ENCODE measurements at places on chromosomes 4 and X.
A peak's percentile ranks its signal among the peaks of the same experiment; 100 is the strongest.

- peak; percentile 72 for DNase-seq
Measured at GRCh38 chr4:108359130-108359985, 190.6 kb upstream of the LEF1 start.

- no peak for DNase-seq
Measured at GRCh38 chr4:93334003-93334402, 494.6 kb upstream of the ATOH1 start.

DNA sequence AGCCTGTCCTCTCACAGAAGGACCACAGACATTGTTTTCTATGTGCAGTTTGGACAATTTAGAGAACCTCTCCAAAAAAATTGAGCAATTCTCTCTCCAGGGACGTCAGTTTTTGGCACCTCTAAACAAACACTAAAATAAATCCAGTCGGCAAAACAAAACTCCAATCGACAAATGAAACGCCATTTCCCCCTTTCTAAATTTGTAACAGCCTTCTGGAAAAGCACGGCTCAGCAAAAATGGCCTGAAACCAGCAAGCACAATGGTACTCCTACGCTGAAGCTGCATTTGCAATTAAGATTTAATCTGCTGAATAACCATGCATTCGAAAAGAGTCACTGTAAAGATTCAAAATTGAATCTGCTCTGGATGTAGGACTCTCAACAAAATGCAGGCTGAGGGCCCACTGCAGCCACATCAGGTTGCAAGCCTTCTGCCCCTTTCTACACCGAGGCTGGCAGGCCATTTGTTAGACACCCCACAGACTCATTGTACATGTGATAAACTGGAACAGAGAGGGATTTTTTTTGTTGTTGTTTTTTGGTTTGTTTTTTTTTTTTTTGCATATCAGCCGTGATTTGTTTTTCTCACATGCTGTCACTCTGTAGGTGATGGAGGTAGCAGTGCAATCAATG, 79.9 kb upstream of the MAP3K15 start:
- no peak for DNase-seq

GRCh38 chrX:121109986-121110385, 62.6 kb downstream of the GLUD2 start:
- DNase-seq, result no peak

- peak; percentile 1 for DNase-seq
Measured at GRCh38 chrX:125436855-125437254, 117.2 kb downstream of the TEX13C start.

DNA sequence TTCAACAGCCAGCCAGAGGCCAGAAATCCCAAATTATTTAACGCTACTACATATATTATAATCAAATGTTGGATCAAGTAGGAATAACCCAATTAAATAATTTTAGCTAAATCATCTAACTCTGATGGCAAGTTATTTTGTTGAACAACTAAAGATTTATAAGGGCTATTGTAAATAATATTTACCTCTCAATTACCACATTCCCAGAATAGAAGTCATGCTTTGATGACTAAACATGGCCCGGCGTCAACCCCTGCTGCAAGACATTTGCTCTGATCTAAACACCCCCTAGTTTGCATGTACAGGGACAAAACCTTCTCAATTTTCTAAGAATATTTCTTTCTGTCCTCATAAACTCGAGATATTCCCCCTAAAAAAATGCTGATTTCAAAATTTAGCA, 14.2 kb downstream of the VEGFC start:
- DNase-seq, result no peak

- no peak for DNase-seq
Measured at GRCh38 chr4:27084685-27085361, 224.2 kb downstream of the STIM2 start.

DNA sequence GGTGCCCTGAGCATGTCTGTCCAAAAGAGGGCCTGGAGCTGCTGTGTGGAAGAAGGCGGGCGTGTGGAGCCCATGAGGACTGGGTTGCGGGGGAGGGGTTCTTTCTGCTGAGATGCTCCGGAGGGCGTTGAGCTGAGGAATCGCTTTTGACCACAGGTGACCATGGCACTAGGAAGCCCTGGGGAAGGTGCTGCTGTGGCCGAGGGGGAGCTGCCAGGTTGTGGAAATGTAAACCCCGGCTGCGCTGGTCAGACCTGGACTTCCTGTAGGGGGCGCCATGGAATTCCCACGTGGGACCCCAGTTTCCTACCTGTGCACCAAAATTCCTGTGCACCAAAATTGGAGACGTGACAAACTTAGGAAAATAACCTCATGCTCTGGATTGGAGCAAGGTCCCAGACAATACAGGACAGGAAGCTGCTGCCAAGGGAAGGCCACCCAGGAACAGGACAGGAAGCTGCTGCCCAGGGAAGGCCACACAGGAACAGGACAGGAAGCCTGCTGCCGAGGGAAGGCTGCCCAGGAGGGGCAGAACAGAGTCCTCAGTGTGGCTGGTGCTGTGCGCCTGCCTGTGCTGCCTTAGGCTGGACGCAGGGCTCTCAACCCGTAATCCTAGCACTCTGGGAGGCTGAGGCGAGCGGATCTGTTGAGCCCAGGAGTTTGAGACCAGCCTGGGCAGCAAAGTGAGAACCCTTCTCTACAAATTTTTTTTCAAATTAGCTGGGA, 28.4 kb upstream of the UVSSA start:
- no peak for DNase-seq

GRCh38 chrX:24271262-24271661, 42.6 kb downstream of the SUPT20HL2 start:
- no peak for DNase-seq

GRCh38 chr4:150828159-150828558, 186.9 kb downstream of the LRBA start:
- peak; percentile 58 for DNase-seq

GRCh38 chr4:84503495-84504437, 4.7 kb upstream of the NKX6-1 start:
- DNase-seq, result peak; percentile 36

DNA sequence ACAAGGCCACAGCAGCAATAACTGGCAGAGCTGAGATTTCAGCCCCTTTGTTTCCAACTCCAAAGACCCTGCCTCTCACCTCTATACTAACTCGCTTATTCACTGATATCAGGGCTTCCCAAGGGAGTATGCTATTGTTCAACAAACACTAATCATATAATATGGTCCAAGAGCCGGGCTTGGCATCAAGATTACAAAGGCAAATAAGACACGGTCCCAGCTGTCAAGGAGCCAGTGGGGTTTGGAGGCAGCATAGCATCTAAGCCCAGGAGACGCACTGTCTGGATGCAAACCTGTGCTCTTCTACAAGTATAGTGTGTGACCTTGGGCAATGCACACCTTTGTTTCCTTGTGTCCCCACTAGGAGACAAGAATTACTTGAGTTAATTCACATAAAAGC, 28.7 kb downstream of the PAPSS1 start:
- no peak for DNase-seq

DNA sequence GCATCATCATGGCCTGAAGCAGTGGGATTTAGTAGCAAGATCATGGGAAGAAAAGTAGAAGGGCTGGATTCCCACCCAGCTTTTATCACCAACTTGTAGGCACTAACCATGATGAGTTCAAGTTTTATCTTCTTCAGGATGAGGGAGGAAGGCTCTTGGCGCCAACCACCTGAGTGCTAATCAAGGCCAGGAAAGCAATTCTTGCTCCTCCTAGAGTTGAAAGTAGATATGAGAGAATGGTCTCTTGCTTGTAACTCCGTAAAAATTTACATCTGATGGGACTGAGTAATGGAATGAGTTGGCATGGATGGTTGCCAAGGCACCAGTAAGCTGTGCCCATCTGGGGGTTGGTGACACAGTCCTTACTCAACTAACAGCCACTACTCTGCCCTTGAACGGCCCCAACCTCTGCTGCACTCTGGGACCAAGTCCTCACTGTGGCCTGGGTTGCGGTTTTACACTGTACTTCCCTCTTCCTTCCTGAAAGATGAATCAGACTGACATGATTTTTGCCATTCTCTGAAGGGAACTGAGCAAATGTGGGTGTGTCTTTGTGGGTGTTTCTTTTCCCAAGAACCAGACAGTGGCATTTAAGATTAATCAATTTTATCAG, 39.4 kb upstream of the NDP start:
- DNase-seq, result peak; percentile 34

- DNase-seq, result no peak
Measured at GRCh38 chr4:122845760-122846159, 19.1 kb downstream of the FGF2 start.

- no peak for DNase-seq
Measured at GRCh38 chr4:147407261-147408045, 73.4 kb upstream of the EDNRA start.

- DNase-seq, result no peak
Measured at GRCh38 chr4:125072269-125072668, 242.5 kb upstream of the FAT4 start.

- DNase-seq, result no peak
Measured at GRCh38 chr4:165293061-165293460, 34.4 kb upstream of the MSMO1 start.

Data from CD4-positive, alpha-beta T cell treated with Interferon alpha-2 for 1 hour (primary cell).